ENCODE measurements at places on chromosomes 3 and 15.

GRCh38 chr3:46693892-46694226, 380 bp upstream of the ALS2CL start:
- DNase-seq: peak; percentile 58

GRCh38 chr15:67120839-67121643, 55.6 kb downstream of the SMAD3 start:
- peak; percentile 84 for DNase-seq

- DNase-seq: peak; percentile 36
Measured at GRCh38 chr15:38547255-38547997, 17.2 kb downstream of the RASGRP1 start.

DNA sequence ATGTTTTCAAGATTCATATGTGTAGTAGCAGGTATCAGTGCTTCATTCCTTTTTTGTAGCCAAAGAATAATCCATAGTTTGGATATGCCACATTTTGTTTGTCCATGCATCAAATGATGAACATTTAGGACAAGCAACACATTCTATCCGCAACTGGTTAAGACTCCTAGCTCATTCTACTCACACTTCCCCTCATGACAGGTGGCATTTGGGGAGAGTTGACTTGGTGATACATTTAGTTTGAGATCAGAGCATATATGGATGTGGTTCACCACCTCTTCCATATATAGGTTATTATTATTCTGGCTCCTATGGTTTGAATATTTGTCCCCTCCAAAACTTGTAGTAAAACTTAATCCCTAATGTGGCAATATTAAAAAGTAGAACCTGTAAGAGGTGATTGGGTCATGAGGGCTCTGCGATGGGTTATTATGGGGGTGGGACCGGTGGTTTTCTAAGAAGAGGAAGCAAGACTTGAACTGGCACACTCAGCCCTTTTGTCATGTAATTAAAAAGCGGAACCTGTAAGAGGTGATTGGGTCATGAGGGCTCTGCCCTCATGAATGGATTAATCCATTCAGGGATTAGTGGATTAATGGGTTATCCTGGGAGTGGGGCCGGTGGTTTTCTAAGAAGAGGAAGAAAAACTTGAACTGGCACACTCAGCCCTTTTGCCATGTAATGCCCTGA, 75.3 kb upstream of the HRH1 start:
- DNase-seq: no peak

DNA sequence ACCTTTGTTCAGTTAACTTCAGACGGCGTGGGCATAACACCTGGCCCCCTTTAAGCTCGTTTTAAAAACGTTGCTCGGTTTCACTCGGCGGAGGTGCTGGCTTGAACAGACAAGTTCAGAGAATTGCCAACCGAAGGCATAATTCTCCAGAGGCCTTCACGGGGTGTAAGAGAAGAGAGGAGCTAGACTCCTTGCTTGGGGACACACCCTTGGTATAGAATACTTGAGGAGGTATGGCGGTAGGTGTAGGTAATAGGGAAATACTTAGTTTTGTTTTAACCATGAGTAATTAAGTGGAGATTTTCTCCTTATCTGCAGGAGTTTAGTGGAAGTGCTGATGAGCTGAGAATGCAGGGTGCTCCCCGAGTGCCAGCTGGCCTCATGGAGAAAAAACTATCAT, 921 bp downstream of the FBXL2 start:
- no peak for DNase-seq

GRCh38 chr3:130748467-130748861, 1.8 kb upstream of the PIK3R4 start:
- no peak for DNase-seq

DNA sequence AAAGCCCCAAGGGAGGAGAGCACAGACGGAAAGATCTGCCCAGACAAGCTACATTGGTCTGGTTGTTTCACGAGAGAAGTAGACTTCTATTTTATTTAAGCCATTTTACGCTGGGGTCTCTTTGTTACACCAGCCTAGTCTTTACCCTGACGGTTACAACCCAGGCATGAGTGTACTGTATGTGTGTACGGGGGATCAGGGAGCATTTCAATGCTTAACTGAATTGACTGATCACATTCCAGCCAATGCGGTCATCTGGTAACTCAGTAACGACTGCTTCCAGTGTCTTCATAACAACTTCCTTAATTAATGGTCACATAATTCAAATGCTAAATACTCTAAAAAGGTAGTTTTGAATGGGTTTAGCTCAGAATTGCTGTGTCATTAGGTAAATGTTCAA, 288.6 kb downstream of the FOXP1 start:
- no peak for DNase-seq

DNA sequence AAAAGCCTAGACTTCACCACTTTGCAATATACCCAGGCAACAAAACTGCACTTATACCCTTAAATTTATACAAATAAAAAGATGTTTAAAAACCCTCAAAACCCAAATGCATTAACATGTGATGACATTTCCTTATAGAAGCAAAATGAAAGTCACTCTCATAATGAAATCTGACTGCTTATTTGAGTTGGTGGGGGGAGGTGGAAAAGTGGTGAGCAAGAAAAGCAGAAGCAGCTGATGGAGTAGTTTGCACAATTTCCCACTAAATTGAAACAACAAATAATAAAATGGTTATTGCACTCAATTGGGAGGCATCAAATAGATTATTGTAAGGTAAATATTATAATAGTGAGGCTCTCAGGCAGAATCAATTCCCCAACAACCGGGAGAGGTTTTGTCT, 54.0 kb upstream of the GADL1 start:
- no peak for DNase-seq

GRCh38 chr3:51777985-51778384, 1.1 kb downstream of the IQCF6 start:
- DNase-seq: no peak

GRCh38 chr3:71006810-71007785, 576.4 kb downstream of the FOXP1 start:
- no peak for DNase-seq

DNA sequence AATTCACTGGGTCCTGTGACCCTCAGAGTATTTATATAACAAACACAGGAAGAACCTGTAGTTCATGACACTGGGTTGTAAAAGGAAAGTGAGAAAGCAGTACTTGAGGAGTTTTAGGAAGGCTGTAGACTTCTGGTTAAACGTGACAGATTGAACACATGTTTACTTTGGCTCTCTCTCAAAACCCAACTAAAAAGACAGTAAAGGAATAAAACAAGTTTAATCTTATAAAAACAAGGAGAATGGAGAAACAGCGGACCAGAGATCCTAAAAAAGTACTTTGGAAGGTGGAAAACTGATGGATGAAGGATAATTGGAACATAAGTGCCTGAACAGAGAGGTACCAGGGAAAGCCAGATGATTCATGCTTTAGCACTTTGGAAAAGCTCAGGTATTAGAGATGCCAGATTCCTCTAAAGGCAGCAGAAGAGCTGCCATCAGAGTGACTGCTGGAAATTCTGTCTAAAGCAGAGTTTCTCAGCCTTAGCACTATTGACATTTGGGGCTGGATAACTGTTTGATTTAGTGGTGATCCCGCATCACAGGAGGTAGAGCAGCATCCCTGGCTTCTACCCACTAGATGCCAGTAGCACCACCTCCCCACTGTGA, 182.9 kb upstream of the RORA start:
- no peak for DNase-seq

- DNase-seq: no peak
Measured at GRCh38 chr3:161766331-161766730, 269.7 kb downstream of the OTOL1 start.

GRCh38 chr3:133506215-133506901, 67.1 kb upstream of the CDV3 start:
- DNase-seq: no peak

GRCh38 chr15:68232937-68233336, 3.4 kb upstream of the CLN6 start:
- no peak for DNase-seq

DNA sequence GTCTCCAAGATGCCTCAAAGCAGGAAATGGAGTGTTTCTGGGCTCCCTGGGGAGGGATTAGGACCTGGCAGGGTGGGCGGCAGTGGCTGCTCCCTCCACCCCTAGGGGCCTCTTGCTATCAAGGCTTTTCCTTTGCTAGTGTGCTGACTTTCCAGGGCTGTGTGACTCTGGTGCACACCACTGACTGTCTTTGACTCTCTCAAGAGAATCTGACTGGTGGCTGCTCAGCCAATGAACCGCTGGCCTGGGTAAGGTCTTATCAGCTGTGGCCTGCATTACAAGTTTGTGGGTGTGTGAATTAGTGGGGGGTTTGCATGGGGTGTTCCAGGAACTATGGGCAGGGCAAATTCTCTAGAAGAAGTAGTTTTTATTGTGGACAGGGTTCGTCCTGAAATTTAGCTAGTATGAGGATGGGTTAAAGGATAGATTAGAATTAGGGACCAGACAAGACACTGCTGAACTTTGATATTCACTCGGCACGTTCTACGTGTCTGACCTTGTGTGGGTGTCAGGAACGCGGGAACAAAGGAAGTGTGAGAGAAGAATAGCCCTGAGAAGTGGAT, 29.5 kb downstream of the SIAH2 start:
- no peak for DNase-seq

- DNase-seq: no peak
Measured at GRCh38 chr15:36254426-36254825, 325.0 kb upstream of the CDIN1 start.

GRCh38 chr3:195876297-195877064, 31.9 kb downstream of the TNK2 start:
- DNase-seq: no peak

DNA sequence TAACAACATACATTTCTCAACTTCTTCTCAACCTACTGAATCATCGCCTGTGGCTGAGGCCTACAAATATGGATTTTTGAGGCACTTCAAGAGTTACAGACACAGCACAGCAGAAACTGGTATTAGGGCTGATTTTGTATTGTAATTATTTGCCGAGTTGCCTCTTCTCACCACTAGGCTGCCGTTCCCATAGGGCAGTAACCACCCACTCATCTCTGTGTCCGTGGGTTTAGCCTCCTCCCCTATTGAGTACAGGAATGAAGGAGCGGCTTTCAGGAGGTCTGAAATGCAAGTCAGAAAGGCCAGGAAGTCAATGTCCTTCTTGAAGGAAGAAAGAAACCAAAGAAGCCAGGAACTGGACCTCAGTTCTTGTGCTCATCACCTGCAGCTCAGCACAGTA, 220.8 kb downstream of the MTHFS start:
- no peak for DNase-seq

GRCh38 chr3:31407665-31408064, 125.1 kb upstream of the STT3B start:
- DNase-seq: no peak

- no peak for DNase-seq
Measured at GRCh38 chr15:53808058-53808706, 48.7 kb upstream of the WDR72 start.

DNA sequence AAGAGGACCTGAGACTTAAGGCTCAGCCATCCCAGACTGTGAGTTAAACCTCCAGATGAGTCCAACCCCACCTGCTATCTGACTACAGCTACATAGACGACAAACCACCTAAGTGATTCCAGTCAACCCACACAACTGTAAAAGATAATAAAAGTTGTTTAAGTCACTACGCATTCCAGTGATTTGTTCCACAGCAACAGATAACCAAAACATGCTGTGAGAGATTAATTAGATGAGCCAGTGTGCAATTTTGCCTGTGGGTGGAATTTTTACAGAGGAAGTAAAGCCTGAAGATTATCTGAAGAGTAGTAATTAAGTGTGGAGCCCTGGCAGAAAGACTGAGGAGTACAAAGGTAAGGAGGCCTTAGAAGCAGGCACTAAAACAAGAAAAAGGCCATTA, 5.4 kb downstream of the BTBD1 start:
- no peak for DNase-seq

- DNase-seq: no peak
Measured at GRCh38 chr3:2246873-2247648, 148.4 kb downstream of the CNTN4 start.

- no peak for DNase-seq
Measured at GRCh38 chr3:195137638-195138588, 133.0 kb downstream of the XXYLT1 start.

GRCh38 chr15:85878828-85879225, 84.1 kb upstream of the KLHL25 start:
- DNase-seq: no peak

DNA sequence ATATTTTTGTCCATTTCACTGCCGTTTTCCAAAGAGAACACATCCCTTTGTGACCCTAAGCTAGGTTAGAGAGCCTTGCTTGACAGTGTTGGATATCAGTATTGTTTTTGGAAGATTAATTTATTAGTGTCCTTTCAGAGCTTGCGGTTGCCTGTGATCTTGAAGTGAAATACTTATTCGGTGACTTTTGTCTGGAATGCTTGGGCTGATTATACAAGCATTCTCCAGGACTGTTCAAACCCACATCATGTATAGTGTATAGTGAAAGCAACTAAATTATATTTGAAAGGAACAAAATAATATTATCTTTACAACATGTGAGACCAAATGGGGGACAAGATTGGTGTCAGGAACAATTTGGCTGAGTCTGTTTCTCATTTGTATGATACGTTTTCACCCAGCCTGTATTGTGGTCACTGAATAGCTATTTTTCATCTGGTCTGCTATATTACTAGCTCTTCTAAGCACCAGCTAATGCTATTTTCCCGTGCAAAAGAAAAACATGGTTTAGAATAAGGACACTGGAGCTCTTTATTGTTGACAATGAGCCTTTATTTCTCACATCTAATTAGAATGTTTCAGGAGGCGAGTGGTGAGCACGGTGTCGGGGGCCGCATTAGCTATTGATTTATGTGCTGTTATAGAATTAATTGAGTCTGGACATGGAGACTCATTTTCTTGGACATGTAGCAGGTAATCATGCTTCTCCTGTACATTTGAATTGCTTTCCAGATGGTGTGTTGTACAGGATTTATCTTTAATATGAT, 158.1 kb downstream of the APBA2 start:
- DNase-seq: no peak

DNA sequence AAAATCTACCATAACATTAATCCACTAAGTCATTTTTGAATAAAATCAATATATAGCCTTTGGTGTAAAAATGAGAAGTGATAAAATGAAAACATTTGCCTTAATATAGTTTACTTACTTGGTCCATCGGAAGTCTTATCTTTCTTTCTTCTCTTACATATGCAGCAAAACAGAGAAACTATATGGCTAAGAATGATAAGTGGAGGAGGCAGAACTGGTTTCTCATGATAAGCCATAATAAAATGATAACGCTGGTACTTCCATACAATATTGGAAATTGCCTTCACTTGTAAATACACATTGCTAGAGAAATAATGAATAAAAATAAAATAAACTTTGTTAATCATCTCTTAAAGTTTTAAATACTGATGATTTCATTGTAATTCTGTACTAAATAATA, 47.8 kb upstream of the USP50 start:
- no peak for DNase-seq

GRCh38 chr3:147388700-147389580, 17.4 kb downstream of the ZIC4 start:
- DNase-seq: no peak

GRCh38 chr15:98767692-98768091, 119.4 kb downstream of the IGF1R start:
- DNase-seq: no peak

DNA sequence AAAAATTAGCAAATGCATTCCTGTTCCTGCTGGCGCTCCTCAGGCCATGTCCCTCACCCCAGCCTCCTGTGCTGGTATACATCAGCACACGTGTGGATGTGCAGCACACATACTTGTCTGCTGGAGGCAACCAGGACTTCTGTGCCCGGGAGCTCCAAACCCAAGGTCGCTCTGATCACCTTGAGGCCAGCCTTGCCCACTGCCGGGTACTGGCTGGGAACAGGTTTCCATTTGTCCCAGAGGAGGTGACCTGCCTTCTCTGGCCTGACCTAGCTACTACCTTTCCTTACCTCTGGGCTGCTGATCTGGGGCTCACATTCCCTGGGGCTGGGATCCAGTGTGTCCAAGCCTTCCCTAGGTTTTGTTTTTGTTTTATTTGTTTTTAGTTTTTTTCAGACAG, 12.1 kb downstream of the PRKCD start:
- DNase-seq: no peak

Data from activated naive CD4-positive, alpha-beta T cell treated with anti-CD3 and anti-CD28 coated beads, Interleukin-2, amount 50 U/mL, for 16 hours (primary cell).